D721Med (cell line): ENCODE measurements at places on chromosomes 6 and 20.

- DNase-seq, result no peak
These were observed 163.9 kb downstream of the ANKRD60 start for GRCh38 chr20:58064411-58065010.

DNA sequence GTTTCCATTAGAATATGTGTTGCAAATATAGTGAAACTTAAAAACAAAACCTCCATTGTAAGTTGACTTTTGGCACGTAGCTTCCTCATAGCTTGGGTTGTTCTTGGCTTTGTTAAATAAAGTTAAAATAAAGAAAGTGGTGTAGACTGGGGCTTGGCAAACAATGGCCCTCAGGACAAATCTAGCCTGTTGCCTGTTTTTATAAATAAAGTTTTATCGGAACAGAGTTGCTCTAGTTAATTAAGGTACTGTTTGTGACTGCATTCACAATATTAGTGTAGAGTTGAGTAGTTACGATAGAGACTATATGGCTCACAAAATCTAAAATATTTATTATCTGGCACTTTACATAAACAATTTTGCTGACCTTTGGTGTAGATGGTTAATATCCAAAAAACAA is 168.8 kb downstream of the CDKAL1 start:
- no peak for DNase-seq

DNA sequence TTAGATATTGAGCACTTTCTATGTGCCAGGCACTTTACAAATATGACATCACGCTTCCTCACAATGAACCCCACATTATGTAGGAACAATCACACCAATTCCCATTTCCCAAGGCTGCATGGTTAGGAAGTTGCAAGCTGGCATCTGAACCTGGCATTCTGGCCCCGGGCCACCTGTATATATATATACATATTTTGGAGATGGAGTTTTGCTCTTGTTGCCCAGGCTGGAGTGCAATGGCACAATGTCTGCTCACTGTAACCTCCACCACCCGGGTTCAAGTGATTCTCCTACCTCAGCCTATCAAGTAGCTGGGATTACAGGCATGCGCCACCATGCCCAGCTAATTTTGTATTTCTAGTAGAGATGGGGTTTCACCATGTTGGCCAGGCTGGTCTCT is 30.4 kb downstream of the SRC start:
- DNase-seq, result no peak

DNA sequence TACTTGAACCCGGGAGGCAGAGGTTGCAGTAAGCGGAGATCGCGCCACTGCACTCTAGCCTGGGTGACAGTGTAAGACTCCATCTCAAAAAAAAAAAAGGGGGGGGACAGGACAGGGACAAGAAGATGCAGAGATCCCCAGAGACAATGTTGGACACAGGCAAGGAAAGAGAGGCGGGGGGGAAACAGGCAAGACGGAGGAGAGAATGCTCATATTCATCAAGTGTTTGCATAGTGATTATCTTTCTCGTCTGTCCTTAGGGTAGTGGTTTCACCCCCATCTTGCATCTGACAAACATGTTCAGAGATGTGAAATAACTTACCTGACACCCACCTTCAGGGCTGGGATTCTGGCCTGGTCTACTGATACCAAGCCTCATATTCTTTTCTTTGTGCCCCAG is 29.0 kb downstream of the CHMP4B start:
- no peak for DNase-seq

- no peak for DNase-seq
These were observed 12.8 kb downstream of the MTCH1 start for GRCh38 chr6:36973190-36973589.

DNA sequence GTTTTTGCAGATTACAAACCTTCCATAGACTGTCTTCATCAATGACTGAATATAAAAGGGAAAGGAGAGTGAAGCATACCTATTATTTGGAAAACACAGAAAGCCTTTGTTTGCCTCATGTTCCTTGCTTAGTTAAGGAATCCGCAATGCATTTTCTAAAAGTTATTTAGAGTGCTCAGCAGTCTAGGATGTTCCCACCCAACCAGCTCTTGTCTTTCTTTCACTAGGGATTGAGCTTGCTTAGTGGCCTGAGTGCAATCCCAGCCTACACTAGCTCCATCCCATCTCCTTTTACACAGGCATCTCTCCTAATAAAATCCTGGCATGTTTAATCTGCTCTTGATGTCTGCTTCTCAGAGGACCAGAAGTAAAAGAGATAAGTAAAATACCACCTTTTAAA is 850.5 kb upstream of the GJE1 start:
- no peak for DNase-seq

DNA sequence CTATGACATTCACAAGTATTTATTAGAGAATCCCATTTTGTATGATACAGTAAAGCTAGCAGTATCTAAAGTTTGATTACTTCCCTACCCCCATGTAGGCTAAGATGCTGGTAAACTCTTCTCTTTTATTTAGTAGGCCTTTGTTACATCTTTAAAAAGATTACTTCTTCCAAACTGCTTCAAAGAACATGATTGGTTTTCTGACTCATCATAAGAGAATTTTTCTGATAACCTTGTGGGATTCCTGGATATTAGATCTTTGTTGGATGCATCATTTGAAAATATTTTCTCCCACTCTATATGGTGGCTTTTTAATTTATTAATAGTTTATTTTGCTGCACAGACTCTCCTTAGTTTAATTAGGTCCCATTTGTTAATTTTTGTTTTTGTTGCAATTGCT is 898.3 kb upstream of the ADGRB3 start:
- no peak for DNase-seq

- DNase-seq, result no peak
These were observed 3.9 kb downstream of the DOK5 start for GRCh38 chr20:54479138-54479906.

DNA sequence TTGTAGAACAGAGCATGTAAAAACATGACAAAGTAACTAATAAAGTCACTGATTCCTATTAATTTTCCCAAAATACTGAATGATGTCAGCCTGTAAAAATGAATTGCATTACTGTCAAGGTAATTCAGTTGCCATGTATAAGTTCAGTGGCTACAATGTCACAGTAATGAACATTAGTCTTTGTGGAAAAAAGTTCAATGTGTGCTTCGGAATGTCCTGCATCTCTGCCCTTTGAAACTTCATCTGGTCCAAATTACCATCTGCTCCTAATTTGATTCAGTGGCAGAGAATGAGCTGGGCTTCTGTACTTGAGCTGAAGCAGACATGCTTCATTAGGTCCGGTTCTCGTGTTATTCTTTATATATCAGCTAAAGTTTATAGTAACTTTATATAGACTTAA is 567.4 kb downstream of the COL12A1 start:
- no peak for DNase-seq

- no peak for DNase-seq
These were observed 93.6 kb downstream of the SNAP91 start for GRCh38 chr6:83615025-83615999.

DNA sequence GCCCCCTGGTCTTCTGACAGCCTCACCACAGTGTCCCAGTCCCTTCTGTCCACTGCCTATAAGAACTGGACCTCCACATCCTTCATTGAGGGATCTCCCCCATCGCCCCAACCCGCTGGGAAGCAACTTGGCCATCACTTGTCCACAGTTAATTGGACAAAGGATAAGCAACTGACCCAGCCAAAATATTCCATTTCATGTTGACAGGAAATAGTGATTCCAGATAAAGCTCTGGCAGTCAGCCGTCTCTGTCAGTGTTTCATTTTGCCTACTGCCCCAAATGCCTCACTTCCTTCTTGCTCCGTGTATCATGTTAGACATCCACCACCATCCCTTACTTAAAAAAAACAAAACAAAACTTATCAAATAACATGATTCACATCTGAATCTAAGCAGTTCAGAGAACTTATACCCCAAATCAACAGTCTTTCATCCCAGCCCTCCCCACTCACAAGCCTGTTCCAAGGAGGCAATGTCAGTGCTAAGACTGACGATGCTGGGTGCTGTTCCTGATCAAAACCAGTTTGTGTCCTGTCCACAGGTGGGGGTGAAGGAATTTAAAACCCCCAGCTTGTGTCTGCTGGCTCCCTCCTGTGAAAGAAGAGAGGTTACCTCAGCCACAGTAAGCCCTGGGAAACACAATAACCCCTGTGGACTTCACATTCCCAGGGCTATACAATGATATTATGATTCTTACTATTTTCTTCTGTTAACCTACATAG is 162.5 kb downstream of the WDR27 start:
- no peak for DNase-seq

DNA sequence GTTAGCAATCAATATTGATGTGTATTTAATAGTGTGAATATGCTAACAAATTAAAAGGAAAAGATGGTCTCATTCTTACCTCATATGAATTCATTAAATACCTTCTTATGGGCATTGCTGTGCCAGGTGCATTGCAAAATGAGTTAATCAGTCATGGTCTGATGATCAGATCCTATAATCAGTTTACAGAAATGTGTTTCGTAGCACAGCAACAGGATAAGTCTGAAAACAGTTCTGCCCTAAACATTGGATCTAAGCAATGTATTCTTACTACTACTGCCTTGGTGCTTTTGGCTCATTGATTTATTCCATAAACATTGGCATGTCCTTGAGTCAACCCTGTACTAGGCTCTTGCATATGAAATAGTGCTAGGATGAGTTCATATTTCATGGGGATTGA is 417.0 kb upstream of the JAG1 start:
- DNase-seq, result no peak

GRCh38 chr6:13397359-13398068 is 69.2 kb upstream of the TBC1D7 start:
- DNase-seq, result no peak

- no peak for DNase-seq
These were observed 189.7 kb upstream of the CDYL start for GRCh38 chr6:4586469-4586859.

GRCh38 chr6:112432853-112433252 is 85.7 kb downstream of the RFPL4B start:
- DNase-seq, result no peak
